COR-L47 (cell line): ENCODE measurements at places on chromosomes 3 and 15.

GRCh38 chr15:85312486-85312885, 67.9 kb upstream of the AKAP13 start:
- no peak for DNase-seq

DNA sequence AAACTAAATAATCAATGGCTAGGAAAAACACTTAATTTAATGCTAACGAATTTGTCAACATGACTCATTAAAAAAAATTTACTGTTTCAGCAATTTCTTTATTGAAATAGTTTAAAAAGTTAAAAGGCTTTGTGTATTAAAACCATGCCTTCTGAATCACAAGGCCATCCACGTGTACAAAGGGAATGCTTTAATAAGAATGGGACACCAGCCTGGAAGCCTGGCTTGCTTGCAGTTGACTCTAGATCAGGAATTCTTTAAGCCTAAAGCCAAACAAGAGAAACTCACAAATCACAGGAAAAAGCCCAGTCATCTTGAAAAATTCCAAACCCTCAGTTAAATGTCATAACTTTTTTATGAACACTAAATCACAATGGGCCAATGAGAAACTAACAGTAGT, 137.6 kb downstream of the PEAK1 start:
- DNase-seq: no peak

GRCh38 chr15:80838666-80839065, 59.5 kb downstream of the CEMIP start:
- DNase-seq: no peak

DNA sequence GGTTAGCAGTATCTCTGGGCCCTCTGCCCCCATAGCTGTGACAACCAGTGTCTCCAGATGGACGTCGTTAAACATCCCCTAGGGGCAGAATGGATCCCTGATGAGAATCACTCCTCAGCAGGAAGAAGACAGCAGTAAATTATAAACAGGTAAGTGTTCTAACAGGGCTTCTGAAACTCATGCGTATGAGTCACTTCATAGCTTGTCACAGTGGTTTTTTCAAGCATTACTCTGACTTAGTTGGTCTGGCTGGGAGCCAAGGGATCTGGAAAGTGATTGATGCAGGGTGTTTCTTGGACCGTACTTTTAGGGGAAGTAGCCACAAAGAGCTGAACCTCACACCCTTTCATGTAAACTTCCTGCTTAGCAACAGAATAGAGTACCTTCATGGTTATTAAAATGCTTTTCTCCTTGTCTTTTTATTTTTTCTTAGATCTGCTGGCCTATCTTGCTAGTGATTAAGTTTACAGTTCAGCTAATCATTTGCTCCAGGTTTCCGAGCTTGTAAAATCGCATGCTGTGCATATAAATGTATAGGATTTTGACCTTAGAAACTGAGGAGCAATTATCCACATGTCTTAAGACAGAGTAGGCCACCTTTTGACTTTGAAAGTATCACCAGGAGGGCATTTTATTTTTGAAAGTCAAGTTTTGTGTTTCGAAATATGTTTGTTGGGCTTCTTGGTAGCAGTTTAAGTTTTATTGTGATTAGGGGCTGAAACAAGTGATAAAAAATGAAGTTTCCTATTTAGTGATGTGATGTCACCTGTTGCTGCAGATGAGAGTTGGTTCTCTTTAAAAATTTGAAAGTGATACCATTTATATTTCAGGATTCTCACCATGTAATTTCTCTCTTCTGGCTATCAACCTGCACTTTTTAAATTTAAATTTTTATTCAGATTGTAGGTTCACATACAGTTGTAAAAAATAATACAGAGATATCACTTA, 333.9 kb downstream of the PTPRG start:
- no peak for DNase-seq

DNA sequence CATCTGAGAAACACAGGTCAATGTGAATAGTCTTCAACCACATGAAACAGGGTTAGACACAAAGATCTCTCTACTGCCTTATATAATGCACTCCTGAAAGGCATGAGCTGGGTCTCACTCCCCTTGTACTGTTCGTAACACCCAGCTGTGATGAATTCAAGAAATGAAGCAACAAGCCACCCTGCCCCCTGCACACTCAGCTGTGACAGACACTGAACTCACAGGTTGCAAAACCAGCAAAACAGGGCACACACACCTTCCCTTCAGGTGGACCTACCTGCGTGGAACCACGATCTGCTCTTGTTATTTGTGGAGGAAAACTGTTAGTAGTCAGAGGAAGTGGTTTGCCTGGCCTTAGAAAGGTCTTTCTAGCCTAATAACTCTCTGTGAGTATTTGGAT, 64.5 kb downstream of the CERS3 start:
- no peak for DNase-seq

- DNase-seq: no peak
These were observed 22.2 kb upstream of the SLC25A26 start for GRCh38 chr3:66198437-66199088.

DNA sequence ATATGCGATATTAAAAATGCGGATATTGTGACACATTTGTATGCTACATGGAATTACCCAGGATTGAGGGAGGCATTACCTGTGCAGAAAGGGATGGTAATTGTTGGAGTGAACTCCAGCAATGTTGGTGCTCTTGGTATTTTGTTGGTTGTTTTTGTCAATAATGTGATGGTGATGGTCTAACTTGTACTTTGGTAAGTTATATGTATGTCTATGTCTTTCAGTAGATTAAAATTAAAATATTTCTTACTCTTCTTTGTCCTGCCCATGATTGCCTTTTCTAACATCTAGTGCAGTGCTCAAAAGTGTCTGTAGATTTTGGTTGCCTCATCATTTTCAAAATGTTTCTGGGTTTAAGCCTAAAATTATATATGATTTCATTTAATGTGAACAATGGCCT, 192.7 kb downstream of the ROBO2 start:
- DNase-seq: no peak

GRCh38 chr3:194711913-194712312, 26.2 kb downstream of the FAM43A start:
- no peak for DNase-seq

- no peak for DNase-seq
These were observed 326.8 kb downstream of the NAALADL2 start for GRCh38 chr3:175185903-175186302.

- DNase-seq: no peak
These were observed 47.6 kb downstream of the ANKRD28 start for GRCh38 chr3:15750143-15750542.

DNA sequence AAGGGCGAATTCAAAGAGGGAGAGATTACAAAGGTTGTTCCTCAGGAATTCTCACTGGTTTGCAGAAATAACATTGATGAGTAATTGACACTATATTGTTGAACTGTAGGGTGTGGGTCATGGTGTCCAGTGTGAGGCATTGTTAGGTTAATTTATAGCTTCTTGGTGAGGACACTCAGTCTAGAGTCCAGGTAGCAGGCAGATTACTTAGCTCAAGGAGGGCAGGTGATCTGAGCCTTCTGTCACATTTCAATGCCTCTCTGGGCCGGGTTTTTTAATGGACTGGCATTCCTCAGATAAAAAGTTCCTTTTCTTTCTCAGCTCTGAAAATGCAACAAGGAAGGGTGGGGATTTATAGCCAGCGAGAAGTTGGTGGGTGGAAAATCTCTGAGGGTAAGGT, 194.2 kb upstream of the PROK2 start:
- DNase-seq: no peak

GRCh38 chr3:11477407-11477911, 166.3 kb downstream of the VGLL4 start:
- no peak for DNase-seq

- no peak for DNase-seq
These were observed 172.1 kb upstream of the COL8A1 start for GRCh38 chr3:99466331-99466730.

GRCh38 chr15:93656041-93656440, 567.0 kb upstream of the RGMA start:
- DNase-seq: no peak

DNA sequence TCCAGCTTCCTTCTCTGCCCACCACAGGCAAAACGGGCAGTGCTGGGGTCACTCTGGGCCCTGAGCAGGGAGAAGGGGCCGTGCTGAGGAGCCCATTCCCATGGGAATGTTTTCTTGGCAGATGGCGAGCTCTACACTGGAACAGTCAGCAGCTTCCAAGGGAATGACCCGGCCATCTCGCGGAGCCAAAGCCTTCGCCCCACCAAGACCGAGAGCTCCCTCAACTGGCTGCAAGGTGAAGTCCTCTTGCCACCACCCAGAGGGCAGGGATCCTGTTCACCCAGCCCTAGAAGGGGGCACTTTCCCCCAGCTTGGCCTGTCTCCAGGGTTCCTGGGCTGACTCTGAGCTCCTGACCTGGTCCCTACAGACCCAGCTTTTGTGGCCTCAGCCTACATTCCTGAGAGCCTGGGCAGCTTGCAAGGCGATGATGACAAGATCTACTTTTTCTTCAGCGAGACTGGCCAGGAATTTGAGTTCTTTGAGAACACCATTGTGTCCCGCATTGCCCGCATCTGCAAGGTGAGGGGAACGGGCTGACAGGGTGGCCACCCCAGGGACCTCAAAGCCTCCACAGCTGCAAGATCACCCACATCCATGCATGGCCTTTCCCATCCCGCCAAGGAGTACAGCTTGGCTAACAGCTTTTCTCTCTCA, 12.4 kb downstream of the CIB1 start:
- DNase-seq: peak; percentile 56

DNA sequence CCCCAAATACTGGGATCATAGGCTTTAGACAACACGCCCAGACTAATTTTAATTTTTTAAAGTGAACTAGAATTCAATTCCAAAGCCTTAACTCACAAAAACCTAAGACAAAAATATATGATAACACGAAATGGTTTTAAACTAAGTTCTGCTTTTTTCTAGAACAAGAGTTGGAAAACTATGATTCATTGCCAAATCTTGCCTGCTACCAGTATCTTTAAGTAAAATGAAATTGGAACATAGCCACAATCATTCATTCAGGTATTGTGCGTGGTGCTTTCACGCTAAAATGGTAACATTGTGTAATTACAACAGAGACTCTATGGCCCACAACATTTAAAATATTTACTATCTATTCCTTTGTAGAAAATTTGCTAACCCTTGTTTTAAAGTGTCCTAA, 488.0 kb upstream of the ZNF385D start:
- DNase-seq: no peak

GRCh38 chr15:81643771-81644170, 269.8 kb upstream of the TMC3 start:
- no peak for DNase-seq

- no peak for DNase-seq
These were observed 136.4 kb downstream of the CLASP2 start for GRCh38 chr3:33581666-33582065.

DNA sequence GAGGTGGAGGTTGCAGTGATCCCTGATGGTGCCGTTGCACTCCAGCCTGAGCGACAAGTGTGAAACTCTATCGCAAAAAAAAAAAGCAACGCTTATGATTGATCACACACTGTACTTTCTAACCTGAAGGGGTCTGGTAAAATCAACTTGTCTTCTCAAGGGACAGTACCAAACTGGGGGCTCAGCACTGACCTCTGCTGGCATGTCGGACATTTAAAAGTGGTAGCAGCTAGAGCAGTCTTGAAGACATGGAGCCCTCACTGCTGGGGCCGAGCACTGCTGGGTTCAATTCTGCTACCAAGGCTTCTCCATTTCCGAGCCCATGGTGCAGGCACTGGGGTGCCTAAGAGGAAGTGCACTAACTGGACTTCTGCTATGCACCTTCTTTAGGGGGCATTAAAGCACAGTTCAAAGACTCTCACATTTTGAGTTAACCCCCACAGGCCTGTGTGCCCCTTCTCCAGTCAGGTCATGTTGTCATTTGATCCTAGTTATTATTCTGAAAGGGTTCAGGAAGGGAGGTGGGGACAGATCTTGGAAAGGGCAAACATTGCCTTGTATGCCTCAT, 26.4 kb upstream of the LAMP3 start:
- peak; percentile 29 for DNase-seq

DNA sequence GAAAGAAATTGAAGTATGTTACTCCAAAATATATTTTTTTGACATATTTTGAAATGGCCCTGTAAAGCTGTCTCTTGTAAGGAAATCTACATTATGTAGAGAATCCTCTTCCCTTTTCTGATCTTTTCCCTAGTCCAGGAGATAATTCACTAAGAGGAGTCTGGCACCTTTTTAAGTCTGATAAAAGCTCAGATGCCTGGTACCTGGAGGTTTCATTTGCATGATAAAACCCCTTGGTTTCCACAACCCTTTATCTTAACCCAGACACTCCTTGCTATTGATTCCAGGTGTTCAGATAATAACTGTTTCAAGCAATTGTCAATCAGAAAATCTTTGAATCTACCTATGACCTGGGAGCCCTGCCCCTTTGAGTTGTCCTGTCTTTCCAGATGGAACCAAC, 26.5 kb downstream of the FGF12 start:
- DNase-seq: no peak

- DNase-seq: no peak
These were observed 294.0 kb downstream of the RORA start for GRCh38 chr15:60935130-60935529.

DNA sequence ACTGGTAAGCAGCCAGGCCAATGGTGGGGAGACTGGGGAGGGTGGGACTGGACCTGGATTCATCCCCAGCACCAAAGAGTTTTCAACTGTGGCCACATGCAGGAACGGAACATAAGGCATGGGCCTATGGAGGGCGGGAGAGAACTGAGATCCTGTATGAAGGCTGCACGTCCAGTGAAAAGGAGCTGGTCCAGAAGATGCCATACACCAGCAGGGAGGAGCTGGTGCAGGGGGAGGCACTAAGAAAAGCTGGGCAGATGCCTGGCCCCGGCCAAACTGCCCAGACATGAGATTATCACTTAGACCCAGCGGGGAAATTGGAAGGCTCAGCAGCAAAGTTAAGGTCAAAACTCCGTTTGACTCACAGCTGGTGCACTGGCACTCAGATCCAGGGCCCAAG, 58.1 kb upstream of the MCF2L2 start:
- no peak for DNase-seq

DNA sequence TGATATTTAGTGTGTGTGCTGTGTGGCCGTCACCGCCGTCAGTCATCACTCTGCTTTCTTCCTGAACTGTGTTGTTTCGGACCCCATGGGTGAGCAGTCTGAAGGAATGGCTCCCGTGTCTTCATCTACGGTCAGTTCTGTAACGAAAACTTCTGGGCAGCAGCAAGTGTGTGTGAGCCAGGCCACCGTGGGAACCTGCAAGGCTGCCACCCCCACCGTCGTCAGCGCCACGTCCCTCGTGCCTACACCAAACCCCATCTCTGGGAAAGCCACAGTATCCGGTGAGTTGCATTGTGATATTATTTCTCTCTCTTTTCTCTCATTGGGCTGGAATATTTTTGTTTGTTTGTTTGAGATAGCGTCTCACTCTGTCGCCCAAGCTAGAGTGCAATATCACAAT, 34.7 kb downstream of the MAP6D1 start:
- DNase-seq: no peak

- no peak for DNase-seq
These were observed 647.7 kb downstream of the ZPLD1 start for GRCh38 chr3:103082501-103082900.
